ENCODE measurements at places on chromosomes 2 and 18. TPM values are rescaled to one million over a fixed set of nuclear protein-coding genes. Genes with fewer than 3 reads are reported as not detected.

DNA sequence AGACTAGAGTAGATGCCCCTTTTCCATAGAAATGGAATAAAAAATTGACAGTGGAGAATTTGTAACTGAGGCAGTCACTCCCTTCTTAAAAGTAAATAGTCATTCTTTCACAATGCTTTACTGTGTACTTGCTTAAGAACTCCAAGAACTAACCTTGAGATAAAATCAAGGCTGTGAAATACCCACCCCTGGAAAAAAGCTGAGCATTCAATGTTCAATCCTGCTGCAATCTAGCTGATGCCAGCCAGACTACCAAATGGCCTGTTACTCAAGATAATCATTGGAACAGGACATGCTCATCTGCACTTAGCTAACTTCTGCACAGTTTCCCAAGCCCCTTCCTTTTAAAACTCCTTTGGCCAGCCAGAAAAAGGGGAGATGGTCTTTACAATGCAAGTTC lies 367.4 kb upstream of the GULP1 start:
- DNase-seq = no peak

- DNase-seq = no peak
These were observed 13.4 kb downstream of the ATP8B1 start for GRCh38 chr18:57789759-57790158.

DNA sequence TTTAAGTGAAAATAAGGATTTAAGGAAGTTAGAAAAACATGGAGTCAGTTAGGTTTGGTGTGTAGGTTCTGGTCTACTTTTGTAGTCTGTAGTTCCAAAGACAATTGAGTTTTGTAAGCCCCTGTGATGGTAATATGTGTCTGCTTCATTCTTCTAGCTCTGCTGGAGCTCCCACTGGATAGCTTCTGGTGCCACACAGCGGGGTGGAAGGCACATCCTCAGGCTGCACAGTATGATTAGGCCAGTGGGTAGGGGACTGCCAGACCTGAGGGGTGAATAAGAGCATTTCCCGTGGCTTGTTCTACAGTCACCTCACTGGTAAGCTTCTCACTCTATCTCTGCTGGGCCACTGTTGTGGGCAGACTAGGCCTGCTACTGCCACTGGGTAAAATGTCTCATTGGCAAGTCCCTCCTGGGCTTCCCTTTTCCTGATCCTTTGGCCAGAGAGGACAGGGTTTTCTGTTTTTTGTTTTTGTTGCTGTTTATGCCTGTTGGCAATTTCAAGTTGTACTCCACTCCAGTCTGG lies 44.5 kb downstream of the TMEM131 start:
- DNase-seq = peak; percentile 26

GRCh38 chr2:76930056-76930744 lies 592.0 kb downstream of the LRRTM4 start:
- no peak for DNase-seq

GRCh38 chr2:213476641-213477040 lies 192.4 kb downstream of the SPAG16 start:
- no peak for DNase-seq

- DNase-seq = no peak
These were observed 28.6 kb upstream of the STEAP3 start for GRCh38 chr2:119195001-119195400.

EML6 gene
- 0.67 TPM for total RNA-seq

TMX3 gene
- 24.7 TPM for total RNA-seq

Data from A172 (cell line).